ENCODE measurements at places on chromosomes 4 and X.
A peak's percentile ranks its signal among the peaks of the same experiment; 100 is the strongest.

DNA sequence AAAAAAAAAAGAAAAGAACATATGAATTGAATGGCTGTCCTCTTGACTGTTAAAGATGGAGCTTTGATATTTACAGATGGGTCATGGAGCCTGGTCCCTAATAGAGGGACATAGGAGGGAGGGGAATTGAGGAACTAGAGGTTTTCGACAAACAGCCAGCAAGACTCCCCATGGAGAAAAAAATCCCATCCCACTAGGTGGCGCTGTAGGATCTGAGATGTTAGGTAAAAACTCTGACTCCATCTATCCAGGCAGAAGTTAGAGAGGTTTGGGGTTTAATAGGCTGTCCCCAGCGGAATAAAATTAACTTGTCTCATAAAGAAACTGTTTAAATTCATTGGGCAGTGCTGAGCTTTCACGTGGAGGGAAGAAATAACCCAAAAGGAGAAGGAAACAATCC, 45.9 kb downstream of the HMGB2 start:
- DNase-seq: peak; percentile 74

GRCh38 chr4:44149282-44149681, 299.3 kb downstream of the KCTD8 start:
- DNase-seq: no peak

DNA sequence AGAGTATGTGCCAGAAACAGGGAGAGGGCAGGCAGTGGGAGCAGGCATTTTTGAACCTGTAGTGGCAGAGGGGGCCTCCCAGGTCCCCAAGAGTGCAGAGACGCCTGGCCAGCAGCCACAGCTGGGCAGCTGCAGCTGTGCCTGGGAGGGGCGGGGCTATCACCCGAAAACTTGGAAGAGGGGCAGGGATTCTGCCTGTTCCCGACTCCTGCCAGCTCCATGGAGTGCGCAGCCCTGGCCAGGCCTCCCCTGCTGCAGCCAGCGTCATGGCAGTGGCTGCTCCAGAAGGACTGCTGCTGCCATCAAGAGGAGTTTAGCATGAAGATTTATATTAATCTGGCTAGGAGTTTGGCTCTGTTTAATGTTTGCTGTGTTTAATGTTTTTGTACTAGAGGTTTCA, 532.1 kb upstream of the PITX2 start:
- no peak for DNase-seq

DNA sequence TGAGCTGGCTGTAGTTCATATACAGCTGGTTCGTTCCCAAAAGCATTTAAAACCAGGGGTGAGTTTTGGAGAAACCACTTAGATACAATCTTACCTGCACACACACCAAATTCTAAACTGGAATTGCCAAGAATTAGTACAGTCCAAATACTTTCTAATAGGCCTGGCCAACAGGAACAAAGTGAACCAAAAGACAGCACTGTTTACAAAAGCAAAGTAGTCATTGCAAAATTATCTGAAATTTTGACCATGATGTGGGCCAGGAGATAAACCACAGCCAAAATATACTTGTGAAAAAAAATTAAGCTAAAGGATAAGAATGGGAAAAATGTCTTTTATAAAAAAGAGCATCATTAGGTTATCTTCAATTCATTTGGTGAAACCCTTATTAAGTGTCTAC, 37.9 kb upstream of the NAP1L5 start:
- DNase-seq: no peak

GRCh38 chr4:189049682-189050081, 891.0 kb upstream of the FRG1 start:
- DNase-seq: no peak

- no peak for DNase-seq
These were observed 99.8 kb downstream of the LARP7 start for GRCh38 chr4:112736718-112737135.

DNA sequence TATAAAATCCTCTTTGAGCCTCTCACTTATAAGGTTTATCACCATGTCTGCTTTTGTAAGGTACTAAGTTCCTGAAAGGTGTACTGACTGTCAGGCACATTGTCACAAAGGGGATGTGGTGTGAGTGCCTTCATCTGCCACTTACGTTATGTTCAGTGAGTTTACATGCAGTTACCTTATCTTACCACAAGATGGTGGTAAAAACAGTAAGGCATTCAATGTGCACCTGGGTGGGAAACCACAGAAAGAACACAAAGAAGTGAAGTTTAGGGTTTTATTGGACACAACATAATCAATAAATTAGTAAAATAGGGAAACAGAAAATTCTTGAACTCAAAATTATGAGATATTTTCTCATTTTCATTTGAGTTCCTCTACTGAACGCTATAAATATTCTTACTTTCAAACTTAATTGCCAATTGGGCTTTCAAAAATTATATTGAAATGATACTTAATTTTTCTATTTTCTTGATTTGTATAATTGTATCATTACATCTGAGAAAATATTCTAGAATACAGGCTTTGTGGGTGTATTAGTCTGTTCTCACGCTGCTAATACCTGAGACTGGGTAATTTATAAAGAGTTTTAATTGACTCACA, 650.8 kb downstream of the PCDH7 start:
- peak; percentile 16 for DNase-seq

GRCh38 chrX:15675490-15675921, 10.9 kb upstream of the CLTRN start:
- DNase-seq: peak; percentile 73

DNA sequence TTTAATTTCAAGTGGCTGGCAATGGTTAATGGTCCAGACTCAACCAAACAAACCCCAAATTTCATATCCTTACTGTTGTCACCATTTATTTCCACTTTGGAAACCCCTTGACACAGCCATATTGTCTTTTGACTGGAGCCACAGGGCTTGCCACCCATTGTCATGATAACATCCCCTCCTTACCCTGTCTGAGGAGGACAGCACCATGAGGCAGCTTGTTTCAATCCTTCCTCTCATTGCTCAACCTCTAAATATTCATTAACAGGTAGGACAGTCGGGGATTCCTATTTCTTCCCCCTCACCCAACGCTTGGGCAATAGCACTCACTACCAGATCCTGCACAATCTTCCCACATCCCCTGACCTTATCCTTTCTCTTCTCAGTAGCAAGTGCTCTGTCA, 92.1 kb downstream of the CEP135 start:
- DNase-seq: no peak

DNA sequence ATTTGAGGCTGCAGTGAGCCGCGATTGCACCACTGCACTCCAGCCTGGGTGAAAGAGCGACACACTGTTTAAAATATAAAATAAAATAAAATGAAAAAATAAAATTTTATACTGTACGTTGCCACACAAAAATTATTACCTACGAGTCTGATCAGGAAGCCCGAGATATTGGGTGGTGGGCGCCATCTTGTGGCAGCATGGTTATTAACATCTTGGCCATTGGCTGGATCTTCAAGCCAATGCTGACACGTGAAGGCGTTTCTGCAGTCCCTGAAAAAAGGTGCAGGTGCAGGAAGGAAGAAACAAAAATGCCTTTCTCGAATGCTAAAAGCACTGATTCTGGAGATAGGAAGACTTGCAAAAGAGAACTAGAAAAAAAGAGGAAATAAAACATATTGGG, 4.9 kb upstream of the TLR8 start:
- DNase-seq: peak; percentile 59

GRCh38 chrX:18899796-18900380, 84.0 kb downstream of the PHKA2 start:
- peak; percentile 21 for DNase-seq

GRCh38 chr4:184329235-184329634, 111.6 kb upstream of the ENPP6 start:
- no peak for DNase-seq

GRCh38 chr4:55143858-55144257, 18.5 kb upstream of the KDR start:
- no peak for DNase-seq

DNA sequence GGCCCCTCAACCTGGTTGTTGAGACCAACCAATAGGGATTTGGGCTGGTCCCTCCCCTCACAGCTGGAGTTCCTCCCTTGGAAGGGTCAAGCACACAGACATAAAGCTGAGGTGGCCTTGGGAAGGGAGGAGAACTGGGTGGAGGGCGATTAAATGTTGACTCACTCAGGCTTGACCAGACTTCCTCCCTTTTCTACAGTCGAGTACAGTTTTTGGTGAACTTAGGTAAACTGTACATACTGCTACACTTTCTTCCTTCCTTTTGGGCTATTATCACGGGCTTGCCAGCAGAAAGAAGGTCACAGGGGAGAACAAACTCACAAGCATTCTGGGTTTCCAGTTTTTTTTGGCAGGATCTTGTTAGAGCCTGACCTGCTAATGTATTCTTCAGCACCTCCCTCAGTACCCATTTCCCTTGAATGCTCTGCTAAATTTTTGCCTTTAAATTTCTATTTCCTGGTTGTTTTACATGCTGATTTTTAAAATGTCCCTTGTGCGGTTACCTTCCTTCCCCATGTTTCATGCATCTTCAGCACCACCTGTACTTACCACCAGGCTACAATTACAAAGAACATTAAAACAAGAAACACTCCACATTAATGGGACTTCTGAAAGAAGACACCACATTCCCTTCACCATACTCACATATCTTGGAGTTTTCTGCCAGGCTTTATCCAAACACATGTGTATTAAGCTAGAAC, 135.2 kb upstream of the RASGEF1B start:
- peak; percentile 20 for DNase-seq

DNA sequence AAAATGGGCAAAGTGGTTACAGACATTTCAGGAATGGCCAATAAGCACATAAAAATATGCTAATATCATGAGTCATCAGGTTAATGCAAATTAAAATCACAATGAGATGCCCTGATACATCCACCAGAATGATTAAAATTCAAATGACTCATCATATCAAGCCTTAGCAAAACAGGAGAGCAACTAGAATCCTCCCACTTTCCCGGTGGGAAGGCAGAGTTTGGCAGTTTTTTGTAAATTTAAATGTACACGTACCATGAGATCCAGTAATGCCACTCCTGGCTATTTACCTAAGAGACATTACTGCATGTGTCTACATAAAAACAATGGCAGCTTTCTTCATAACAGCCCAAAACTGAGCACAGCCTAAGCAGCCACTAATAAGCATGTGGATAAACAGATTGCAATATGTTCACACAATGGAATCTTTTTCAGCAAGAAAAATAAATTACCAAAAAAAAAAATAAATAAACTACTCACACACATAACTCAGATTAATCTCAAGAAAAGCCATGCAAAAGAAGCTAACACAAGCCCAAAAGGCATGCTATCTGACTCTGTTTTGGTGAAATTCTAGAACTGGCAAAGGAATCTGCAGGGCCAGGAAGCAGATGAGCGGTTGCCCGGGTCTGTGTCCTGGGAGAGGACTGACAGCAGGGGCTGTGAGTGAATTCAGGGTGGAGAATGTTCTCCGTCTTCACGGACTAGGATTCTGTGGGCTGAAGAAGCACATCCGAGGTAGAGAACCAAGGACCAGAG, 48.8 kb downstream of the AFAP1 start:
- no peak for DNase-seq

DNA sequence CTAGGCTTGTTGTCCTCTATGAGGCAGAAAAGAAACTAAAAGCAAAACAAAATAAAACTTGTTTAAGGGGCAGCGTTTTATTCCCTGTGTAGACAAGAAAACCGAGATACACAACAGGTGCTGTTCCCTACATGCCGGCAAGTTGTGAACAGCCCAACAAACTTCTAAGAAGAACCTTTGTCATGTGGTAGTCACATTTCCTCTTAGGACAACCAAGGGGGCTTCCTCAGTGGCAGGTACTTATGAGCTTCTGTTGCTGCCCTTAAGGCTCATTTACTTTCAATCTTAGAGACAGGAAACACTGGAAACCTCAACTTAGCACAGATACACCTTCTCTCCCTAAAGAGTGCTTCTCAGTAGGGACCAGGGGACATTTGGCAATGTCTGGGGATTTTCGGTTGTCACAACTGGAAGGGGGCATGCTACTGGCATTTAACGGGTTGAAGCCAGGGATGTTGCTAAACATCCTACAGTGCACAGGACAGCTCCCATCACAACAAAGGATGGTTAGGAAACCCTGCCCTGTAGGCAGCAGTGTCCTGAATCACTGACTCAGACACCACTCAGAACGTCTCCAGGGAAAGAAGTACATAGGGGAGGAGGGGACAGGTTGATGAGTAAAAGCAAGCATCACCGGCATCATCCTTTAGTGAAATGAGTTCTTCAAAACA, 111.0 kb downstream of the ASB9 start:
- no peak for DNase-seq

DNA sequence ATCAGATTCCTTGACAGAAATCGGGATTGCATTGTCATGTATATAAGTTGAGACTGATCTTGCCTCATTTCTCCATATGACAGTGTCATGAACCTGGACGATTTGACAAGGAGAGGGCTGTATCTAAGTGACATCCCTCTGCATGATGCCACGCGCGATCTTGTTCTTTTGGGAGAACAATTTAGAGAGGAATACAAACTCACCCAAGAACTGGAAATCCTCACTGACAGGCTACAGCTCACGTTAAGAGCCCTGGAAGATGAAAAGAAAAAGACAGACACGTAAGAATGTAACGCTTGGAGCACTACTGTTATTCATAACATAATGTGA, 40.9 kb downstream of the GUCY1B1 start:
- DNase-seq: no peak

- peak; percentile 33 for DNase-seq
These were observed 1.2 kb downstream of the NLGN4X start for GRCh38 chrX:6227453-6227835.

DNA sequence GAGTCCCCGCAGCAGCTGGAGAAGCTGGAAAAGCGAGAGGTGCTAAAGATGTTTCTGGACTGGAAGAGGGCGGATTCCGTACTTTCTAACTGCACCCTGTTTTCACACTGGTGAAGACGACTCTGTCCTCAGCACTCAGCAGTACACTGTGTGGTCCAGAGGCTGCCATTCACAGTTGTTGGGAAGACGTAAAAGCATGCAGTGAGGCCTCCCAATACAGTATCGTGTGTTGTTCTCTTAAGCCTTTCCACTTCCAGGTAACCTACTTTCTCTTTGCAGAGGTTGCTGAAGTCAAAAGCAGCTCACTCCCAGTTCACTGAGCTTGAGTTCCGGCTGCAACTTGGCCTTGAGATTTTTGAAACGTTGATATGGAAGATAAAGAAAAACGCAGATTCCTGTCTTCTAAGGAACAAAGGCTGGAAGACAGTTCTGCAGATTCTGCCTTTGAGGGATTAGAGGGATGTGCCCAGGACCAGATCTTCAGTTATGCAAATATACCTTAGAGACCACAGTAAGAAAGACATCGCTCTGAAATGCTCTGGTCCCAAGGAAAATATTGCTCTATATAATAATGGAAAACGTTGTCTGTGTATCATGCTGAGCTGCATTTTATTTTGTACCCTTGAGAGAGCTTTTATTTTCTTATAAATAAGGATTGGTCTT, 540.9 kb downstream of the TRIML1 start:
- no peak for DNase-seq

DNA sequence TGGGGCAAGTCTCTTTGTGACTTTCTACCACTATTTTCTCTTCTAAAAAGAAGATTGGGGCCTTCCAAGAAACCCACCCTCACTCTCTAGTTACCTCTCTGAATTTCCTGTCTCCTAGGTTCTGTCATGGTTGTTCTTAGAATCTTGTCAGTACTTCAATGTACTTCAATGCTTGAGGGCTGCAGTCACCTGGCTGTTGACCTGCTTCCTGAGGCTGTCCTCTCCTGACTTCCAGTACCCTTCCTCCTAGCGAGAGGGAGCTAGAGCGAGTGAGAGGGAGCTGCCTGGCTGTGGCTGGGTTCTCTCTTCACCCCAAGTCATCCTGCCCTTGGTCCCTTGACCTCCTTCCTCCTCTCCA, 17.7 kb downstream of the CD99L2 start:
- DNase-seq: no peak
